ENCODE measurements at places on chromosomes 2 and 18. TPM values are rescaled to one million over a fixed set of nuclear protein-coding genes. Genes with fewer than 3 reads are reported as not detected.

MZT2B gene
- 128 TPM for polyA plus RNA-seq

DNA sequence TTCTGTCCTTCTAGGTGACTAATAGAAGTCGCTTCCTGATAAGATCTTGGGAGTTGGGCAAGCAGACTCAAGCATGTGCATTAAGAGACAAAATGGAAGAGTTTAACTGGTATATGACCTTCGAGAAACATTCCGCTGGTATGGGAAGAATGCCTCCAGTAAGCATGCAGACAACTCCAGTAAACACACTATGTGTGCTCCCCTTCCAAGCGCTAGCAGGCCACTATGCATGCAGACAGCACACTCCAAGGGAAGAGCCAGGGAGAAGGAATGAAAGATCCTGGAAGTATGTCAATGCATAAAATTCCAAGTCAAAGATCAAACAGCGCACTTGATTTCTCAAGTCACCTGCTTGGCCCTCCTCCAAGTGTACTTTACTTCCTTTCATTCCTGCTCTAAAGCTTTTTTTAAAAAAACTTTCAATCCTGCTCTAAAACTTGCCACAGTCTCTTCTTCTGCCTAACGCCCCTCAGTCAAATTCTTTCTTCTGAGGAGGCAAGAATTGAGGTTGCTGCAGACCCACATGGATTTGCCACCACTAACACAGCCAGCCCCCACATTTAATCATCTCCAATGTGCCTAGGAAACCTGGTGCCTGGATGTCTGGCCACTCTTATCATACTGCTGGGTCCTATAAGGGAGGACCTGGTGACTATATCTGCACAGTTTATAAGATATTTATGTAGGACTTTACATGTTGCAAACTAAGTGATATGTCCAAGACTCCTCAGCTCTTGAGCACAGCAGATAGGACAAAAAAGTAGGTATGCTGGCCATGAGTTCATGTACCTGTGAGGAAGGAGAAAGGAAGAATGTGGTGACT lies 239.8 kb downstream of the PDE11A start:
- no peak for DNase-seq

DNA sequence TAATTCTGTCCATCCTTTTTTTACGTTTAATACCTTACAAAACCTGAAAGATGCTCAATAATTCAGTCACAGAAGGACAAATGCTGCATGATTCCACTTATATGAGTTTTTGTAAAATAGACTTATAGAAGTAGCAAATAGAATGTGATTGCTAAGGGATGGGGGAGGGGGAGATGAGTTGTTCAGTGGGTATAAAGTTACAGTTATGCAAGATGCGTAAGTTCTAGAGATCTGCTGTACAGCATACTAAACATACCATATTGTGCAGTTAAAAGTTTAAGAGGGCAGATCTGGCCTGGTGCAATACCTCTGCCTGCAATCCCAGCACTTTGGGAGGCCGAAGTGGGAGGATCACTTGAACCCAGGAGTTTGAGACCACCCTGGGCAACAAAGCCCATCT lies 78.8 kb downstream of the TET3 start:
- DNase-seq = no peak

GRCh38 chr2:35973132-35973736 lies 382.3 kb upstream of the CRIM1 start:
- no peak for DNase-seq

All from BJ (cell line).